Smooth muscle cell of trachea (primary cell): ENCODE measurements at places on chromosomes 3 and 15. TPM values are rescaled to one million over a fixed set of nuclear protein-coding genes. Genes with fewer than 3 reads are reported as not detected.

Gene ADAMTSL3
- total RNA-seq = 0.17 and 1.2 TPM in 2 replicates

Gene EFCAB12
- total RNA-seq = under 0.01 and 0.15 TPM in 2 replicates

Gene MASP1
- total RNA-seq = 33.2 and 178 TPM in 2 replicates

Gene CLDN11
- total RNA-seq = 211 and 779 TPM in 2 replicates

Gene QRICH1
- total RNA-seq = 82.6 and 82.7 TPM in 2 replicates

Gene KBTBD13
- under 0.01 and 0.17 TPM in 2 replicates for total RNA-seq

Gene EPHB1
- under 0.01 and 0.15 TPM in 2 replicates for total RNA-seq

Gene HCN4
- under 0.01 TPM in 1 of 2 replicates, not detected in the other for total RNA-seq

Gene CIDEC
- 0.17 and 0.44 TPM in 2 replicates for total RNA-seq

Gene FSD2
- total RNA-seq = not detected in 2 replicates

Gene PEAK1
- total RNA-seq = 83.6 and 102 TPM in 2 replicates

Gene IL17RD
- total RNA-seq = 8.9 TPM in 2 replicates

Gene PTX3
- total RNA-seq = 120 and 266 TPM in 2 replicates

Gene GOLGA8T
- not detected in 2 replicates for total RNA-seq
